Upper lobe of left lung (tissue), 6 donors: ENCODE measurements at places on chromosomes 7 and 10.

DNA sequence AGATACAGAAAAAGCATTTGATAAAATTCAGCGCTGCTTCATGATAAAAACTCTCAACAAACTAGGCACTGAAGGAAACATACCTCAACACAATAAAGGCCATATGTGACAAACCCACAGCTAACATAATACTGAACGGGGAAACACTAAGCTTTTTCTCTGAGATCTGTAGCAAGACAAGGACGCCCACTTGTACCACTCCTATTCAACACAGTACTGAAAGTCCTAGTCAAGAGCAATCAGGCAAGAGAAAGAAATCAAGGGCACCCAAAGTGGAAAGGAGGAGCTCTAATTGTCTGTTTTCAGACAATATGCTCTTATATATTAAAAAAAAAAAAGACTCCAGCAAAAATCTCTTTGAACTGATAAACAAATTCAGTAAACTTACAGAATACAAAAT, 13.3 kb downstream of the DIP2C start:
- no peak for DNase-seq

- peak; percentile 37 for DNase-seq
Observed at GRCh38 chr7:142384493-142384922, 126.7 kb upstream of the PRSS58 start.

DNA sequence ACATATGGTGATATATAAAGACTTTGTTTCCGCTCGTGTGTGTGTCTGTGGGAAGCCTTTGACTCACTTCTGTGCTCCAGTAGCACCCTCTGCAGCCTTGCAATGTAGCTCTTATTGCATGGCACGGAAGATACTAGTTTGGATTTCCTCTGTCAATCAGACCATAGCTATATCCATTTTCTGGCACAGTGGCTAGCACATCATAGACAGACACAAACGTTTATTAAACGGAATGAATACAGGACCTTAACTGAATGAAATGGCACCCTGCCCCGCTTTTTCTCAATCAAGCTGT, 124.0 kb upstream of the PTPN20 start:
- DNase-seq: no peak

DNA sequence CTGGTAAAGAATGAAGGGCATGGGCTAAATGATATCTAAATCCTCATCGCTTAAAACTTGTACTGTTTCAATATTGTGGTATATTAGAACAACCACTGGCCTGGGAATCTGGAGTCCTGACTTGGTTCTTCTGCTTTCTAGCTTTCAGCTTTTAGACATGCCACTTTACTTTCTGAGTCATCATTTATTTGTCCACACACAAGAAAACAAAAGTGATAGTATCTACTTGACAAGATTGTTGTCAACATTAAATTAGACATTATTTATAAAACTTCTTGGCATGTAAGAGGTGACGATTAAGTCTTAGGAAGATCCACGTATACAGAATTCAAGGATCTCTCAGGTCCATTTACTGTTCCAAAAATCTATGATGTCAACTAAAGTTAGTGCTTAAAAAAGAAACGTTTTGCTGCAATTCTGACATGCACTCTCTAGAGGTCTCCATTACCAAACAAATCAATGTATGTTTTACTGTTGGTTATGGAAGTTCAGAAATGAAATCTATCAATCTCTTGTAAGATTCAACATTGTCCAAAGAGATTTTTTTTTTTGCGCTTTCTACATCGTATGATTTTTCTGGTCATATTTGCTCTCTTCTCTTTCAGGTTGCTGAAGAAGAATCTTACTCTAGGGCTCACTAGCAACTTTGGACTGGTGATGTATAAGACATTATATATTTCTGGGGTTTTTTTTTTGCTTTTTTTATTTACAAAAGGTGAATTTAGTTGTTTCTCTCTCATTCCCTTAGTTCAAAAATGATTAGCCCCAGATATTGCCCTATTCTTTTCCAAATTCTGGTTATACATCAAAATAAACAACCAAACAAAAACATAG, 53.6 kb upstream of the DYNC1I1 start:
- DNase-seq: no peak

DNA sequence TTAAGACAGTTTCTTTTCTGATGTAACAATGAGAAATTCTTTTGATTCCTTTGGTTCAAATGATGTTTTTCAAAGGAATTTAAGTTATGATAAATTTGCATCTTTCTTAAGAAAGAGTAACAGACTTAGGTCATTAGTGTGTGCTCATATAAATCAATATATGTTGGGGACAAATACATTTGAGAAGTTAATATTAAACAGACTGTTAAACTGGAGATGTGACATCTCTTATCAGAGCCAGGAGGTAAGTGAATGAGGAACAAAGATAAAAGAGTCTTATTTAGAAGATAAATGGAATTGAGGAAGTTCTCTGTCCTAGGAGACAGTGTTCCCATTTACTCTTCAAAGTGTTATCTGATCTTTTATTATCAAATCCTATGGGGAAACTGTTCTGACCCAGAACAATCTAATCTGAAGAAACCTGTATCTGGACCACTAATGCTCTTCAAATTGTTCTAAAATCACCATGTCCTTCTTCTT, 104.8 kb upstream of the LAMB4 start:
- DNase-seq: no peak

DNA sequence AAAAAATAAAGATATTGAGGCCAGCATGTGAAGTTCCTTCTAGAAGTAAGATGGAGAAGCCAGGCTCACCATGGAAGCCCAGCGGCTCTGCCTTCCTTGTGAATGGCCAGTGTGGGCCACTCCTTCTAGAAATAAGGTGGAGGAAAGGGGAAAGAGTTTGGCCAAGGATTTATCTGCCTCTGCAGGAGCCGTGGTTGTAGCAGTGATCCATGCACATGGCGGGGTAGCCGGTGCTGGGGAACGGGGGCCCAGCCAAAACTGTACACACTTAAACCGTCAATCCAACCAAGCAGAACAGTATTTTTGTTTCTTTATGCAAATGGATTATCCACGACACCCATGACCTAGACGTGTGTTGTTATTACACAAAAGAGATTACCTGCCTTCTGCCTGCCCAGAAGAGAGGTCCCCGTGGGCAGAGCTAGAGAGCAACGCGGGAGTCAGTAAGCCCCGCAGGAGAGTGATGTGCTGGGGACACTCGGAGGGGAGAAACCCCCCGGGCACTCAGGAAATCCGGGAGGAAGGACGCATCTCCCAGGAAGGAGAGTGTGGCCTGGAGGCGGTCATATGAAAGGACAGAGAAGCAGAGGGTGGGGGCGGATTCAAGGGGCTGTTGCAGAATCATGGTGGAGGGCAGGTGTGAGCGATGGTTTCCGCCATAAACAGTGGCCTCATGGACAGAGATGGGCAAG, 218.4 kb upstream of the PPP2R2D start:
- DNase-seq: no peak

DNA sequence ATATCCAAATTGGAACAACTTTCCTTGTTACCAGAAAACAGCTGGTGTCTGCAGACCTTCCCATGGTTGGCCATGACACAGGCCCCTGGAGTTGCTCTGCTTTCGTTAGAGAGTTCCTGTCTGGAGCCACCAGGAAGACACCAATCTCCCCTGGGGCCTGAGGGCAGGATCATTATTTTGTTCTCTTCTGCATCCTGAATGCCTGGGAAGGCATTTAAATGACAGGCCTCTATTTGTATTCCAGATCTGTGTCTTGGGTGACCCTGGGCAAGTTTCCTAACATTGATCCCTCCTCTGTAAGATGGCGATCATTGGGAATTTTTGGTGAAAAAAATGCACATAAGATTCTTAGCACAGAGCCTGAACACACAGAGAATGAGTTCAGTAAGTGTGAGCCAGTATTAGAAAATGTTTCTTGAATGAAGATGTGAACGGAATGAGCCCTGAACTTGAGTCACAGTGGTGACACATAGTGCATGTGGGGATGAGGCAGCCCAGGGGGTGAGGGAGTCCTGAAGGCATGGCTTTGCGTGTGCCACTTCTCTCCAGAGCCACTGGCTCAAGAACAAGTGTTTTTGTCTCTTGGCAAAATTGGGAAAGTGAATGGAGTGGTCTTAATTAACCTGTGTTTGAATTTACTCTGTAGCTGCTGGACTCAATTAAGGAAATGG, 28.4 kb downstream of the BMPER start:
- DNase-seq: no peak

DNA sequence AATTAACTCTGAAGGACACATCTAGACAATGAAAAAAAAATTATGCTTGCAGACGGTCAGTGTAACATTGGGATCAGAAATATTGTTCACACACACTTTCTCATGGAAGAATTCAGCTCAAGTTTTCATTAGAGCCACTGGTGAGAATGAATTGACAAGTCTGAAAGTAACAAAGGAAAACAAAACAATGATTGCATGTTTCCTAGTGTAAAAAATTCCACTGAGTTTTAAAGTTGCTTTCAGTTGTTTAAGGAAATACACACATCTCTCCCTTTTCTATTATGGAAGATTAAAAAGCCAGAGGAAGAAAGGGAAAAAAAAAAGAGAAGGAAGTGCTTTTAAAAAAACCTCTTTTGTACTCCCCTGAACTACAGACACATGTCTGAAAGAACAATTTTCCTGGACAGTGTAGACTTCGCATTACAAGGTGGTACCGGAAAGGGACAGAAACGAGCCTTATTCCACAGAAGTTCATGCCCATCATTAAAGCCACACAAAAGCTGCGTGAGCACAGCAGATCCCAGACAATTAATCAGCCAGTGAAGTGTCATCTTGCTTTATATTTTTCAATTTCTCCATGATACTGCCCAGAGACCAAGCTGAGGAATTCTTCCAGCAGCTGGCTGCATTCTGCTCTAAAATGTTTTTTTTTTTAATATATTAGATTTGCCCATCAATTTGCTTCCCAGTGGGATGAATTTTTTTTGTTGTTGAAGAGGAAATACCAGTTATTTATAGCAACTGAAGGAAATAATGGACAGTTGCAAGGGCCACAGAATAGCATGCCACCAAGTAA, 294.8 kb downstream of the DOCK4 start:
- DNase-seq: no peak

DNA sequence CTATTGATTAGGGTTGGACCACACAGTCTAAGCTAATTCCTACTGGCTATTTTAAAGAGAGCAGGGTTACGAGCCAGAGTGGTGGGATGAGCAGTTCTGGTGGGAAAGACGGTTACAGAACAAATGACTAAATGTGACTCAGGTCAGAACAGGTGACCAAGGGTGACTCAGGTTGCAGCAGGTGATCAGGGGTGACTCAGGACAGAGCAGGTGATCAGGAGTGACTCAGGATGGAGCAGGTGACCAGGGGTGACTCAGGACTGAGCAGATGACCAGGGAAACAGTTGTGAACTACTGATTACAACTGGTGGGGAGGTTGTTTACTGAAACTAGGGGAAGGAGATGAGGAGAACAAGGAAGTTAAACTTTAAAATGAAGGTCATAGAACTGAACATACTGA, 366.3 kb downstream of the ABCA13 start:
- no peak for DNase-seq

DNA sequence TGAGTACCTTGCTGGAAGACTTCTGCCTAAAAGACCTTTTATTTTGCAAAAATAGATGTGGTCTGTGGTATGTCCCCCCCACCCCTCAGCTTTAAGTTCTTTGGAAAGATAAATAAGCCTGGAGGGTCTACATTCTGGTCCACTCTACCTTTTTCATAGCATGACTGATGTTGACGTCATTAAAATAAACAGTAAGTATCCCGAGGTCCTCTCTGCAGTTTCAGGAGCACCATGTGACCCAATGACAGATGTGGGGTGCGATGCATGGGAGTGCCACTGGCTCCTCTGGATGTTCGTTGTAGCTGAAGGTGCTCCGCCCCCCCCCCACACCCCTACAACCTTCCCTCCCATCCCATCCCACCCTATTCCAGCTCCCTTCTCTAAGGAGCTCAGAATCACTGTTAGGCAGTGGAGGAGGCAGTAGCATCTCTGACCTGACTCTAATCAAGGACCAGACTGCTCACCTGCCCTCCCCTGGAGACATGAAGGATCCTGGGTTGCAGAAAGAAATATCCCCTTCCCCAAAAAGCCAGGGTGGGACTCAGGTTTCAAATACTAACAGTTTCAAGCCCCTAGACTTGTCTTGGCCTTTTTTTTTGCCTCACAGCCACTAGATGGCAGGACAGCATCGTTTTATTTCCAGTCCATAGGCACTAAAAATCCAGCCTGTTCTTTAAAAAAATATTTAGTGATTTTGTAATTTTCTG, 25.1 kb downstream of the CASP7 start:
- no peak for DNase-seq

DNA sequence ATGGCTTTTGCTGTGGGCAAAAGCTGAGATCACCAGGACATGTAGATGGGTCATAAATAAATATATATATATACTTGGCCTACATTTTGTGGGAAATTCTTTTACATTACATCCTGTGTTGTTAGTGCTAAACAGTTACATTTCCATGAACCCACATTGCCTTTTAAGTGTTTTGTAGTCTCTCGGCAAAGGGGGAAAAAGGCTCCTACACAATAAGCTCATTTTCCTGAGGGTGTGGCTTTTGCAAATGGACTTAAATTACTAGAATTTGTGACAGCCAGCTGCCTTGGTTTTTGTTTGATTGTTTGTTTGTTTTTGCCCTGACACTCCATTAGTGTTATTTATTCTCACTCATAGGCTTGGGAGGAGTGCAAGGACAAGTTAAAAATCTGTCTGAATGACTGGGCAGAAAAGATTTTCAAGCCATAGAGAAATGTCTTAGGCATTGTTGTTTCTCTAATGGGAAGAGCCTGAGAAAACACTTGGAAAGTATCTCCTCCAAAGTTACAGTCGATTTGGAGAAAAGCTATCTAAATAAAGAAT, 128.8 kb downstream of the DGKB start:
- DNase-seq: no peak

DNA sequence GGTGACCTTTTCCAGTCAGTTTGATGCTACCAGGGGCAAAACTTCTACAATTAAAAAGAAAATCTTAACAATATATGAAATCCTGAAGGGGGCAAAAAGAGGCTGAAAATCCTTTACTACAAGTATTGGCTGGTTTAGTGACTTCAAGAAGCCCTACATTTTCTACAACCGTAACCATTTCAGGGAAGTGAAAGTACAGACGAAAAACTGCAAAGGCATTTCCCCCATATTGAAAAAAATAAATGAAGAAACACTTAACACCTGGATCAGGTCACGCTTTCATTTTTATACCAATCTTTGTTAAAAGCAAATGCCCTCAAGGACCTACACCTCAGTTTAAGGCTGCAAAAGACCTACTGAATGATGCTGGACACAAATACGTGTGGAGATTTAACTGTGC, 38.6 kb downstream of the IL6 start:
- no peak for DNase-seq

- DNase-seq: no peak
Observed at GRCh38 chr10:113663908-113664307, at the start of gene NRAP. NRAP (minus strand) TSS chr10:113664041; CDS start chr10:113663882, 159 bp downstream.

DNA sequence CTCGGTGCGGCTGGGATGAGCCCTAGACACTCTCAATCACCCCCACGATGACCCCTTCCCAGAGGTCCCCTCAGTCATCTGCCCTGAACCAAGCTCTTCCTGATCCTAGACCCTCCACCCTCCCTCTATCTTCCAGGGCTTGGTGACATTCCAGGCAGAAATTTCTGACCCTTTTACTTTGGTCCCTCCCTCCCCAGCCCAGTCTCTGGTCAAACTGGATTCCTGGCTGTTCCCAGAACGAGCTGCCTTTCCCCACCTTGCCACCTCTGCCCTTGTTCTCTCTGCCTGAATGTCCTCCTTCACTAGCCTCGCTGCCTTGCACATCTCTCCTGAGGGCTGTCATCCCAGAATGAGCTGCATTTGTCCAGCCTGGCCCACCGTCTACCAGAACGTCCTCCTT, 1.3 kb upstream of the CLDN4 start:
- peak; percentile 65 for DNase-seq

GRCh38 chr7:151518105-151518946, 1.4 kb downstream of the RHEB start:
- peak; percentile 64 for DNase-seq
